ENCODE measurements at places on chromosomes 6 and 20.

DNA sequence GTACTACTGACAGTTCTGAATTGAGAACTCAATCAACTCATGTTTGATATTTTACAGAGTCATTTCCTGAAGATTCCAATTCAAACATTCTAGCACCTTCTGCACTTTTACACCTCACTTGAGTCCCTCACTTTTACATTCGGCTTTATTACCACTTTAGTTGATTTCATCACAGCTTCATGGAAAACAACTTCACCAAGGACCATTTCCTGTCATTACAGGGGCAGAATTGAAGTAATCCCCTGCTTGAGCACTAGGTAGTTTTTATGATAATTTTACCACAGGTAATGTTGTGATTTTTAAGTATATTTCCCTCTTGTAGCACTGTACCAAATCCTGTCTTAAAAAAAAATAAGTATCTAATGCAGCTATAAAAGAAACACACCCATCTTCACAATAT, 312.9 kb downstream of the BTBD9 start:
- DNase-seq = no peak

DNA sequence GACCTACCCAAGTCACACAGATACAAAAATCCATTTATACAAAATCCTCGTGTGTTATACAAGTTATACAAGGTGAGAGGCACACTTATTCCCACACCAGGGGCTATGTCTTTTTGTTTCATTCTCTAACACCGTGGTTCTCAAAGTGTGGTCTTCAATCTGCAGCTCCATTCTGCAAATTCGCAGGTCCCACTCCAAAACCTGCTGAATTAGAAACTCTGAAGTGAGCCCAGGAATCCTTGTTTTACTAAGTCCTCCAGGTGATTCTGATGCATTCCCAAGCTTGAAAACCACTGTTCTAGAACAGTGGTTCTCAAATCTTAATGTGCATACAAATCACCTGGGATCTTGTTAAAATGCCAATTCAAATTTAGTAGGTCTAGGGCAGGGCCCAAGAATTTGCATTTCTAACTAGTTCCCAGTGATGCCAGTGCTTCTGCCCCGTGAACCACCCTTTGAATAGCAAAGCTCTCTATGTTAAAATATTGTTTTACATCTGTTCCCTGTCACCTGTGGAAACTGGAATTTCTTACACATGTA, 35.1 kb downstream of the LRFN2 start:
- no peak for DNase-seq

- no peak for DNase-seq
Observed at GRCh38 chr6:71197267-71197666, 91.3 kb upstream of the OGFRL1 start.

GRCh38 chr20:55961376-55962330, 43.7 kb downstream of the CBLN4 start:
- DNase-seq = no peak

GRCh38 chr20:44644667-44645131, 6.8 kb downstream of the ADA start:
- peak; percentile 51 for DNase-seq

- DNase-seq = no peak
Observed at GRCh38 chr6:35893246-35893645, 27.7 kb downstream of the SRPK1 start.

DNA sequence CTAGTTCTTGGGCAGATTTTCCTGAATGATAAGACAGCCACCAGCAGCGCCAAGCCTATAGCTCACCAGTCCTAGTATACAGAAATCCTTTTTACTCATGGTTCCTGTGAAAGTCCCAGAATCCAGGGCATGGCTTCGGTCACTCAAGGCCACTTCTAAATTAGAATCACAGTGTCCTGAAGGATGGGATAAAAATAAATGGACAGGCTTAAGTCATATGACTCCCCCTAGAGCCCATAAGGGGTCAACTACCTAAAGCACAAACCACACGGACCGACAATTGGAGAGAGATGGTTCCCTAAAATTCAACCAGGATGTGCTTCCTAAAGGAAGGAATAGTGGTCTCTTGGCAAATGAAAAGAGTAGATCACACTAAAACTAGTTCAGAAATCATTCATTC, 404.1 kb upstream of the PLCB4 start:
- DNase-seq = no peak

DNA sequence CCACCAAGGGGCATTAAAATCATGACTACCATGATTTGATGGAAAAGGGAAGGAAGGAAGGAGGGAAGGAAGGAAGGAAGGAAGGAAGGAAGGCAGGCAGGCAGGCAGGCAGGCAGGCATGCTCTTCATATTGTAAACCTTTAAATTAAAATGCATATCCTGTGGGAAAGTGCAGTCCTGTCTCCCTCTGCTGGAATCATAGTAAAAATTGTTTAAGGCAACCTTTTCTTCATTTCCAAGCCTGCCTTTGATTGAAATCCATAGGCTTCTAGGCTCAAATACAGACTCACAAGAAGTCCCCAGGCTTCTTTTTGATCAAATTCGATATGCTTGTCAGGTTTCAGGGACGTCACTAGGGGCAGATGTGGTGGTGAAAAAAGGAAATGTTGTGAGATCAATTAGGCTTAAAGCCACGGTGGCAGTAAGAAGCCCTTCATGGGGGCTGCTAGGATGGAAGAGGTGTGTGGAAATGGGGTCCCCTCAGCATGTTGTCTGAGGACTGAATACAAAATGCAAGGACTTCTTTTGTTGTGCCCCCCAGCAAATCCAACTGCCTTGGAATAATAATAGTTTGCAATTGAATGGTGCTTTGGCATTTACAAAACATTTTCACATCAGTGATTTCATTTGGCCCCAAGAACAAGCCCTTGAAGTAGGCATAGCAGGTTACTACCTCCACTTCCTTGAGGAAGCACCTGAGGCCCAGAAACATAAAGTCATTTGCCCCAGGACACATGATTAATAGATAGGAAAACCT, 25.6 kb upstream of the GABRR1 start:
- DNase-seq = no peak

DNA sequence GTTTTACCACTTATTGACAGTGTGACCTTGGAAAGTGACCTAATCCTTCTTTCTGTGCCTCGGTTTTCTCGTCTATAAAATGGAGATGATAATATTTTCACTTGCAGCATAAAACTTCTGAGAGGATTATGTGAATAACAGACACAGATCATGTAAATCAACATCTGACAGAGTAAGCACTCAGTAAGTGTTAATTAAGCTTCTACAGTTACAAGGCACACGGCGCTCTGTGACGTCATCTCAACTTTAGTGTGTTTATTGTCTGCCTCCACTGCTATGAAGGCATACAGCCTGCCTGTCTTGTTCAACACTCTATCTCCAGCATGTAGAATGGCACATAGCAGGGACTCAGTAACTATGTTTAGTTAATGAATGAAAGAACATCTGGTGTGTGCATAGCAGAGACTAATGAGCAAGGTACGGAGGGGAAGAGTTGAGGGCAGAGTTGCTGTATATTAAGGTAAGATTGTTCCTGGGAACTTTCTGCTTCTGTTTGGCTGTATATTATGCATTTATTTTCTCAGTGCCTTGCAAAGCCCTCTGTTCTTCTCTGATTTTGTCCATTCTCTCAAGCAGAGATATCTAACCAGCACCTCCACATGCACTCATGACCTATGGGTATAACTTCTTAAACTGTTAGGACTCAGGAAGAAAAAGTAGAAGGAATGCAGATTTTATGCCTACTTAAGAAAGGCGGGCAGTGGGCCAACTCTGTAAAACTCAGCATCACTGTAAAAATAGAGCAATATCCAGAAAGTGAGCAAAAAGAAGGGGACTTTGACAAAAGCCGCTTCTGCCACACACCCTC, 66.4 kb upstream of the STMND1 start:
- DNase-seq = no peak

DNA sequence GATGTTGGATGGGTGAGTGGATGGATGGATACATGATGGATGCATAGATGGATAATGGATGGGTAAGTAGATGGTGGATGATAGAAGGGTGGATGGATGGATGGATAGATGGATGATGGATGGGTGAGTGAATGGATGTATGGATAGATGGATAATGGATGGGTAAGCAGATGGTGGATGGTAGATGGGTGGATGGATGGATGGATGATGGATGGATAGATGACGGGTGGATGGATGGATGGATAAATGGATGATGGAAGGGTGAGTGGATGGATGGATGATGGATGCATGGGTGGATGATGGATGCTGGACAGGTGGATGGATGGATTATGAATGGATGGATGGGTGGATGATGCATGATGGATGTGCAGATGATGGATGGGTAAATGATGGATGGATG, 175.5 kb downstream of the TAF4 start:
- DNase-seq = no peak

DNA sequence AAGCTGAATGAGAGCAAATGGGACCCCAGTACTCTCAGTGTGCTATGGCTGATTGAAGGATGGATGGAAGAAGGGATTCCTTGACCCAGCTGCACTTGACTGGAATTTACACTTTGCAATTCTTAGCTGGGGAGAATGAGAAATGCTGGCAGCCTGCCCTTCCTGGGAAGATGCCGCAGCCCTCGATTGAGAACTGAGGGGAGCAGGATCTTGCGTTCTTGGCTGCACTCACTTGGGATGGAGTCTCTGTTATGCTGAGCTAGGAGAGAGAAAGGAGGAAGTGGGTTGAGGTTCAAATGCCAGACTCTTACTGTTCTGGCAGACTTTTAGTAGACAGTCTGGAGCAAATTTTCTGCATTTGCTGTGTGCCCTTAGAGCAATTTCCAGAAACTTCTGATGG, 221.2 kb downstream of the FNDC1 start:
- no peak for DNase-seq

DNA sequence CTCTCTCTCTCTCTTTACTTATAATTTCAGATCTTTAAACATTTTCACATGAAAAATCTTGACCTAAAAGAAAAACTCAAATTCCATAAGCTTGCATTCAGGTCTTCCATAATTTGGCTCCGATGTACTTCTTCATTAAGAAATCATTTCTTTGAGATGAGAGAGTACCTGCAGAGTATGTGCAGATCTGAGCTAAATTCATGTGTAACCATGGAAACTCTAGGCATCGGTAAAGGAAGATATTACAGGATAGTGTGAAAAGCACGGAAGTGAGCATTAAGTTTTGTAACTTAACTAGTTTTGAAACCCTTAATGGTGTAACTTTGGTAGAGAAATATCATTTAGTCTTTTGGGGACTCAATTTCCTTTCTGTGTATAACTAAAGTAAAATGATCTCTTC, 295.9 kb upstream of the SOX4 start:
- no peak for DNase-seq

DNA sequence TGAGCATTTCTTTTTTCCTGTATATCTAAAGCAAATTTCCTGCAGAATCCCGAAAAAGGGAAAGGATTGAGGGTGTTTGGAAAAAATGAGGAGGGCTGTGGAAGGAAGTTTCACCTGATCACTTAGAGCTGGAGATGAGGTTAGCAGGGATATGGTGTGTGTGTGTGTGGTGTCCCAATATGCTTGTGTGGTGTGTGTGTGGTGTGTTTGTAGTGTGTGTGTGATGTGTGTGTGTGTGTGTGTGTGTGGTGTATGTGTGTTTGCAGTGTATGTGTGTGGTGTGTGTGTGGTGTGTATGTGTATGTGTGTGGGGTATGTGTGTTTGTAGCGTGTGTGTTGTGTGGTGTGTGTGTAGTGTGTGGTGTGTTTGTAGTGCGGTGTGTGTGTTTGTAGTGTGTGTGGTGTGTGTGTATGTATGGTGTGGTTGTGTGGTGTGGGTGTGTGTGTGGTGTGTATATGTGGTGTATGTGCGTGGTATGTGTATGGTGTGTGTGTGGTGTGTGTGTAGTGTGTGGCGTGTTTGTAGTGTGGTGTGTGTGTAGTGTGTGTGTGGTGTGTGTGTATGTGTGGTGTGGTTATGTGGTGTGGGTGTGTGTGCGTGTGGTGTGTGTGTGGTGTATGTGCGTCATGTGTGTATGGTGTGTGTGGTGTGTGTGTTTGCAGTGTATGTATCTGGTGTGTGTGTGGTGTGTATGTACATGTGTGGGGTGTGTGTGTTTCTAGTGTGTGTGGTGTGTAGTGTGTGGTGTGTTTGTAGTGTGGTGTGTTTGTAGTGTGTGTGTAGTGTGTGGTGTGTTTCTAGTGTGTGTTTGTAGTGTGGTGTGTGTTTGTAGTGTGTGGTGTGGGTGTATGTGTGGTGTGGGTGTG, 67.6 kb downstream of the GCNT2 start:
- DNase-seq = no peak

DNA sequence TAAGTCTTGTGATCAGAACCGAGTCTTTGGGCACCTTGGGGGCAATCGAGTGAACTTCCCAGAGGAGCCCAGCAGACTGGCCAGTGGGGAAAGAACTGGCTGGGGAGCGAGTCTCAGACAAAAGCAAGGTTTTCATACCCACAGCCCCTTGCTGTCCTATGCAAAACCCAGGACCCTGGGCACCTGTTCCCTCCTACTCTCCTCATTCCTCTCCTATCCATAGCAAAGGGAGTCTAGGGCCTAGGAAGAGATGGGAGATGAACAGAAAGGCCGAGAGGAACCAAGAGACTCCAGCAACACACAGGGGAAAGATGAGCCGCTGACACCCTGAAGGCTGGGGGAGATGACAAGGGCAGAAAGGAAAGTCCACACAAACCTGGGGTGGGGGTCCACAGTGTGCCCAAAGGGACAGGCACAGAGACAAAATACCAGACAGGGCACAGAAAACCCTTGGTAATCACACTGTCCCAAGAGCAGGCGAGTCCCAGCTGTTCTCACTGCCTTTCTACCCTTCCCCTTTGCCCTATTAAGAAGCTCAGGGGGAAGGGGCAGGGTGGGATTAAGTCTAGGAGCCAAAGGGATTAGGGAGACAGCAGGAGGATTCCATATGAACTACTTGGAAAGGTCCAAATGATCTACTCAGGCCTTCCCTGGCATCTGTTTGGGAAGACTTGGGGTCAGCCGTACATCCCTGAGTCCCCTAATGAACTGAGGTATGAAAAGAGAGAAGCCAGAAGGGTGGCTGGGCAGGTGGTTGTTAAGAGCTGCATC, 6.5 kb downstream of the PPP1R18 start:
- DNase-seq = peak; percentile 18

- DNase-seq = no peak
Observed at GRCh38 chr6:1538810-1539478, 70.8 kb upstream of the FOXC1 start.

- DNase-seq = no peak
Observed at GRCh38 chr6:134373993-134374392, 56.1 kb upstream of the SGK1 start.

DNA sequence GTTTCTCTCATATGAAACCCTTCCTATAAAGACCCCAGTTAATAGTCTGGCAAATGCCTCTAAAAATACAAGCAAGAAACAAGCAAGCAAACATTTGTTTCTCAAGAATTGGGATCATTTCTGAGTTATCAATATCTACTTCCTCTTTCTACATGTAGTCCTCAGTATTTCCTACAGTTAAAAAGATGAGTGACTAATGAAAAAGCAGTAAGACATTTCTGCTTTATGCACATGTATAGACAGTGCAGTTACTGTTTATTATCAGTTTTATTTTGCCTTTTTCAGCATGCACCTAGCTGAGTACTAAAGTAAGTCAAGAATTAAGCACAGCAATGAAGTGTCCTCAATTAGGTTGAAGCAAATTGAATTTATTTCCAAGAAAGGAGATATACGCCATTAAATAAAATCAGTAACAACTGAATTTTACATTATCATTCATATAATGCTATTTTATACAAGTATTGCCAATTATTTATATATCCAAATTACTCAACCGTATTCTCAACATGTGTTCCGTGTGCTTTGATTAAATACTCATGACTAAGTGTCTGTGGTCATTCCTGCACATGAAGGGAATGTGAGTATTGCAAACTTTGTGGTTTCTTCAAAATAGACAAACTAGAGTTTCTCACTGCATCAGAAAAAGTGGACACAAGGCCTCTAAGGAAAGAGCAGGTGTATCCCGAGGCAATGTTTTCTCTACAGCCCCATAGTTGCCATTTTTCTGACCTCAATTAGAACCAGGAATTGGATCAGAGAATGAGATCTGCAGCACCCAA, 159.3 kb upstream of the MARCKS start:
- no peak for DNase-seq

GRCh38 chr20:50058662-50059402, 54.1 kb downstream of the UBE2V1 start:
- no peak for DNase-seq

Data from activated CD4-positive, alpha-beta T cell treated with anti-CD3 and anti-CD28 coated beads, Interleukin-2, amount 50 U/mL, for 48 hours (primary cell).